ENCODE measurements at places on chromosomes 12 and 14. TPM values are rescaled to one million over a fixed set of nuclear protein-coding genes. Genes with fewer than 3 reads are reported as not detected.

The SNX6 gene
- 95.1 TPM for total RNA-seq

The DNM1L gene
- total RNA-seq: 90.1 TPM

The MORN3 gene
- 0.73 TPM for total RNA-seq

The PLEKHG7 gene
- total RNA-seq: not detected

The ENDOU gene
- not detected for total RNA-seq

The SLC6A12 gene
- total RNA-seq: not detected

The TWF1 gene
- total RNA-seq: 75.5 TPM

The CLEC1A gene
- 22.5 TPM for total RNA-seq

The SLC15A4 gene
- total RNA-seq: 24.6 TPM

The TPH2 gene
- total RNA-seq: not detected

The RNASE3 gene
- not detected for total RNA-seq

The RILPL2 gene
- 7.2 TPM for total RNA-seq

The ATG2B gene
- 18.3 TPM for total RNA-seq

The TAS2R46 gene
- total RNA-seq: 2.4 TPM
